ENCODE measurements at places on chromosomes 11 and 22.

DNA sequence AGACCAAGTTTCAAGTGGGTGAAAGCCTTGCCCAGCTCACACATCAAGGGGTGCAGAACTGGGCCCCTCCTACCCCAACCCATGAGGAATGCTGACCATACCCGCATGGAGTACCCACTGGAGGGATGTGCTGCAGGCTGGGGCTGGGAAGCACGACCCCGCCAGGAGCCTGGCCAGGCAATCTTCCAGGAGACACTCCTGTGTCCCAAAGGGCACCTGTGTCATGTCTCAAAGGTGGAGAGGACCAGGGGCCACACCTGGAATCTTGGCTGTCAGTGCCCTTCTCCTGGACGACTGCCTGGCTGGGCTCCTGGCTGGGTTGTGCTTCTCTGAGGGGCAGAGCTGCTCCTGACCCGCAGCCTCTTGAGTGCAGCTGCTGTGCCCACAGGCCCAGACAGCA is 6.7 kb downstream of the ARAP1 start:
- DNase-seq = no peak

GRCh38 chr22:23200898-23201297 is 20.6 kb downstream of the BCR start:
- no peak for DNase-seq

GRCh38 chr22:49006207-49007012 is 821.3 kb downstream of the BRD1 start:
- no peak for DNase-seq

GRCh38 chr11:91786097-91786496 is 438.5 kb upstream of the FAT3 start:
- no peak for DNase-seq

DNA sequence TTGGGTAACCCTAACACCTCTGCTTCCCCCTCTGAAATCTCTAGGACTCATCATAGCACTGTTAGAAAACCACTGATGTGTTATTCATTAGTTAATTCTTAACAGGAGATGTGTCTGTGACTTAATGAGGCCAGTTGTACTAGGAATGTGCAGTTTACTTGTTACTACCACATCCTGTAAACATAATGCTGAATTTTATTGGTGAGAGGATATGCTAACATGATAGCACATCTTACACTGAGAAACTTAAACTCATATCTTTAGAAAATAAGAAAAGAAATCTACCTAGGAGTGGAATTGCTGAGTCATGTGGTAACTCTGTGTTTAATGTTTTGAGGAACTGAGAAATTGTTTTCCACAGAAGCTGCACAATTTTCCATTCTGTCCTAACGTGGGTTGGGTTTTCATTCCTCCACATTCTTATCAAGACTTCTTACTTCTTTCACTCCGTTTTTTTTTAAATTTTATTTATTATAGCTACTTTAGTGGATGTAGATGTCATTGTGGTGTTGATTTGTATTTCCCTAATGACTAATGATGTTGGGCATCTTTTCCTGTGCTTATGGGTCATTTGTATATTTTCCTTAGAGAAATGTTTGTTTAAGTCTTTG is 33.7 kb downstream of the RNF121 start:
- DNase-seq = no peak
